Activated naive CD4-positive, alpha-beta T cell treated with anti-CD3 and anti-CD28 coated beads for 36 hours (primary cell): ENCODE measurements at places on chromosomes 6 and 20. TPM values are rescaled to one million over a fixed set of nuclear protein-coding genes. Genes with fewer than 3 reads are reported as not detected.

The KIAA1755 gene
- total RNA-seq, result not detected

The PABPC1L gene
- total RNA-seq, result 71.0 TPM

The NR2E1 gene
- total RNA-seq, result not detected

The TREM1 gene
- 4.5 TPM for total RNA-seq

The TMEM244 gene
- total RNA-seq, result not detected

The PSORS1C2 gene
- not detected for total RNA-seq

The POM121L2 gene
- total RNA-seq, result not detected

The RGS17 gene
- total RNA-seq, result not detected

The NKX2-4 gene
- not detected for total RNA-seq

DNA sequence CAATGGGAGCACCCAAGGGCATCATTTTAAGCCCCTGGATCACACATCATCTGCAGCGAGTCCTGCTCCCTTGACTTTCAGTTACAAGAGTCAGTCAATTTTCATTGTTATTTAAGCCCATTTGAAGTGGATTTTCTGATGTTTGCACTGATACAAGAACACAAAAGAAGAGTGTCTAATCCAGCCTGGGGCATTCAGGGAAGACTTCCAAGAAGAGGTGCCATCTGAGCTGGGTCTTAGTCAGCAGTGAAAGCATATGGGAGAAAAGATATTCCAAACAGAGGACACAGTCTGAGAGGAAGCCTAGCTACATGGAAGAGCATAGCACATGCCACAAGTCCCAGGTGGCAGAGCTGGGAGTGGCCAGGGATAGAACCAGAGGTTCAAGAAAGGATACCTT is 10.4 kb upstream of the FOXP4 start:
- DNase-seq, result no peak

GRCh38 chr20:3328501-3328900 is 79.0 kb downstream of the DNAAF9 start:
- no peak for DNase-seq

DNA sequence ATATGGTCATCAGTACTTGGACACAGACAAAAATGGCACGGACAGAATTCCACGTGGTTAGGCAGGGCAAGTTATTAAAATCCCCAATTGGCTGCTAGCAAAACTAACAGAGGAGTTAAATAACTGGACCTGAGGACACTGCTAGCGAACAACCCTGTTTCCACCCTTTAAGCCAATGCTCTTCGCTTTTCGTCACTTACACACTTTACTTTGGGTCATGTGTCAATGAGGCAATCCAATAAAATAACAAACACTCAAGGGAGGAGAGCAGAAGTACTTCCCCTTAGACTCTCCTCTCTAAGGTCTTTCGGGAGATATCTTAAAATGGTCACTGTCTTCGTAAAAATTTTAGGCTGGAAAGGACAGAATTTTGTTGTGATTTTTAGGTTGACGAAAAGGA is 68.6 kb downstream of the LCA5 start:
- no peak for DNase-seq

DNA sequence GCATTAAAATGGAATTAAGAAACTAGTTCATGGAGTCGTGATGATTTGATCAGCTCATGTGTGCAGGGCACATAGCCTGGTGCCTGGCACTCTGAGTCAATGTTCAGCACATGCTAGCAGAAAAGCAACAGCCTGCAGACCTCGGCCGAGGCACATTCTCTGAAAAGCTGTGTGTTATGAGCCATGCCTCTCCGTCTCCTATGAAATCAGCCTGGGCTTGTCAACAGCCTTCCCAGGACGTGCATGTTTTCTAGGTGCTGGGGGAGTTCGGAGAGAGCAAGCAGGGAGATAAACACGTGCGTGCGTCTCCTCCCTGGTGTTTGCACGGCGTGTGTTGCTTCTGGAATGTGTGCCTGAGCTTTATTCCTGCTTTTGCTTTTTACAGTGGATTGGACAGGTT is 207.8 kb upstream of the KCNG1 start:
- DNase-seq, result no peak

DNA sequence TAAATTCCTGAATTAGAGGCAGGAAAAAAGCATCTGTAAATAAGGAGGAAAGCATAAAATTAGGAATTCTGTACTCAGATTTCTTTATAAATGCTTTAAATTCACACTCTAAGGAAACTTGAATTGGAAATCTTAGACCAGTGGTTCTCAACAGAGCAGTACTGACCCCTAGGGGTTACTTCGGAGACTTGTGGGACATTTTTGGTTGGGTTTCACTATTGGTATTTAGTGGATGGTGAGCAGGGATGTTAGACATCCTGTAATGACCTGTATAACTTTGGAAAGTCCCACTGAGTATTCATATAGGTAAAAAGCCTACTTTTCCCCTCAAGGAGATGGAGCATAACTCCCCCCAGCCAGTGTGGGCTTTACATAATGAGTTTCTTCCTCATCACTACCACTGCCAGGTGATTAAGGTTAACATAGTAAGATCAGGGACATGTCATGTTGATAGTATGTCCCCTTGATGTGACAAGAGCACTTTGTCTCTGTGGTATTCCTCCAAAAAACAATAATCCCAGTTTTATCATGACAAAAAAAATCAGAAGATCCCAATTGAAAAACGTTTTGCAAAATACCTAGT is 31.0 kb downstream of the GLO1 start:
- peak; percentile 56 for DNase-seq

- no peak for DNase-seq
Measured at GRCh38 chr20:54407459-54407858, 67.9 kb upstream of the DOK5 start.

GRCh38 chr20:10843146-10843711 is 169.4 kb upstream of the JAG1 start:
- DNase-seq, result no peak

DNA sequence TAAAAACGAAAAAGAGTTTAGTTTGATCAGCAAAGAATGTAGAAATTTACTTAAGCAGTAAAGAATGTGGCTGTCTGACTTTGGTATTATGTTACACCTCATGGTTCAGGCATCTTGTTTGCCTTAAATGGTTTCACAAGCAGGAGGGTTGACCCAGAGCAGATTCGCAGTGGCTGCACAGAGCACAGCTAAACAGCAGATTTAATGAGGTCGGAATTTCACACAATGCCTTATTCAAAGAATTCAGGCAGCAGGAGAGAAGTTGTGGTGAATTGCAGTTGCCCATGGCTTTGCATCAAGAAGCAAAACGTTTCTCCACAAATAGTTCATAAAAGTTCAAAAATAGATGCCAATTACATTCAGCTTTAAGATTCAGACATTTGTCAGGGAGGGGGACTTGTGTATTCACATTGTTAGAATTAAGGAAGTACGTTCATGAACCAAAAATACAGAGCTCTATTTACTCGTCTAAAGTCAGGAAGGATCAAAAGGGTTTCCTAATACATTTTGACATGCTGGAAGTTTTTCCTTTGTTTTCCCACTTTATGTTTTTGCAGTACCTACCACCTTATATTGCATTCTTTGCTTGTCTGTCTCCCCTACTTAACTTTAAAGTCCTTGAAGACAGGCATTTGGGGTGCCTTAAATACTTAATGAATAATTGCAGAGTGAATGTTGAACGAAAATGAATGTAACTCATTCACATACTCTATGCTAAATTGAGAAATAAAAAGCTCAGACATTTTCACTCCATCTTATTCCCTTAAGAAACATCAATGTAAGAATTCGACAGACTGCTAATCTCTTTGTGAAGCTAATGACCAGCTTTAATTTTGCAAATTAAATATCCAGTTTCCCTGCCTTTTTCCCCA is 1163.6 kb upstream of the CITED2 start:
- DNase-seq, result no peak

- DNase-seq, result no peak
Measured at GRCh38 chr6:159999240-159999671, 30.4 kb downstream of the IGF2R start.
